ENCODE measurements at places on chromosomes 4 and X. TPM values are rescaled to one million over a fixed set of nuclear protein-coding genes. Genes with fewer than 3 reads are reported as not detected.

The SH2D1A gene
- not detected for total RNA-seq

The OCRL gene
- total RNA-seq, result 16.1 TPM

The SMR3B gene
- not detected for total RNA-seq

The RHOXF1 gene
- not detected for total RNA-seq

The PNMA3 gene
- not detected for total RNA-seq

The LONRF3 gene
- total RNA-seq, result 13.3 TPM

The PPEF1 gene
- total RNA-seq, result not detected

The ASB12 gene
- not detected for total RNA-seq

The SORCS2 gene
- total RNA-seq, result 1.0 TPM

The GCNA gene
- total RNA-seq, result 0.66 TPM

The STS gene
- total RNA-seq, result 2.0 TPM
